ENCODE measurements at places on chromosomes 1 and 21.

DNA sequence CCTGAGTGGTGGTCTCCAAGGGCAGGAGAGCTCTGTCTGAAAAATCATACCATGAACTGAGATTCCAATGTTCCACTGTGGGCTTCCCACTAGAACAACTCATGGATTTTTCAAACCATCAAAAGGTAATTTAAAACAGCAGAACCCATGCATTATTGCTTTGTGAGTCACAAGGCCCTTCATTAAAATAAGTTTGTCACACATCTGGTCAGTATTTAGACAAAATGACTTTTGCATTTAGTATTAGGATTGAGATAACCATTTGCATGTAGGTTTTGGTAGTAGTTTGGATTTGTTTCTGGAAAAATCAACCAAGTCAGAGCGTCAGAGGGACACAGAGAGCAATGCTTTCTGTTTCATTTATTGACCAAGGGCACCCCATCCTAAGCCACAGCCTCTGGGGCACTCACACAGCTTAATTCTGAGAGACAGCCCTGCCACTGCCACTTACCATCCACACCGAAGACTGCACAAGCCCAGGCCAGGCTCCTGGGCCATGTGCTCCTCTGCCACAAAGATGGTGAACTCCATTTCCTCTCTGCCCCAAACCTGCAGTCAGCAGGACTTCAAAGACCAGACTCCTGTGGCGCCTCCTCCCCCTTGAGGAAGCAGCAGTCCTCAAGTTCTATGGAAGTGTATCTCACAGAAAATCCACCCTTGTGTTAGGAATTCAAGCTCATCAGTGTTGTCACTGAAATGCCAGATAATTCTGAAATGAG, 132.6 kb upstream of the DUSP10 start:
- no peaks in the 10 kb centered on the region for H3K27me3 ChIP-seq
- DNase-seq = no peak
- H3K27ac ChIP-seq = no peak overlapping the region
- H3K4me3 ChIP-seq = no peak overlapping the region
- 0 out of 2 replicates have a peak, but pooled peaks cover 5% of the 10 kb centered on the region for H3K4me1 ChIP-seq

DNA sequence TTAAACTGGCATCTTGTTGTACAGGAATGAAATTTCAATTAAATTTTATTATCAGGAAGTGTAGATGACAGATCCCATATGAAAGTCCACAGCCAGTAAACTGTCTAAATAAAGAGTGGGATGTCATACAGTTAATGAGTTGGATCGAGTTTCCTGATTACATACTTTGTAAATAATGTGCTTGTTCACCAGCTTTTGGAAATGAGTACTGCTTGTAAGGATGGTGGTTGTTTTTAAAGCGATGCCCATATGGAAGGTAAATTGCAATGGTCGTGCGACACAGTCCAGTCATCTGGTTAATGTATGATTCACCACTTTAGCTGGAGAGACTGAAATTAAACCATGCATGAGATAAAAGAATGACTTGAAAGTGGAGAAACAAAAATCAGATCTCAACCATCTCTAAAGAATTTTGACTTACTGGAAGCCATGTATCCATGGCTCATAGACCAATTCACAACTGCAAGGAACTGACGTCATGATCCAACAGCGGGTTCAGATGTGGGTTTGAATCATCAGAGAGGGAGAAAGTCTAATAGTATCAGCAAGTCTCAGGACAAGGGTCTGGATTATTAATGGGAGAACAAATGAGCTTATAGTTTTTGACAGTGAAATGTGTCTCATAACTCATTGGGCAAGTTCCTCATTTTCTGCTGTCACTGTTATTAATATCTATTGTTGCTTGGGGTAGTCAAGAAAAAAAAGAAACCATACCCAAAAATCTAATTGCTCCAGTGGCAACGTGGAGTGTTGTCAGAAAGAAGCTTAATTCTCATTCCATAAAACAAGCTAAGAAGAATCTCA, 49.0 kb downstream of the MAP10 start:
- H3K27me3 ChIP-seq = no peaks in the 10 kb centered on the region
- no peak for DNase-seq
- no peaks in the 10 kb centered on the region for H3K4me1 ChIP-seq
- no peak overlapping the region for H3K27ac ChIP-seq
- H3K36me3 ChIP-seq = no peaks in the 10 kb centered on the region

GRCh38 chr21:33380483-33380998, 22.7 kb upstream of the IFNGR2 start:
- peaks cover 33% of the 10 kb centered on the region for H3K4me1 ChIP-seq
- no peaks in the 10 kb centered on the region for H3K27me3 ChIP-seq
- peak overlapping the region; percentile 67 for H3K27ac ChIP-seq

- H3K36me3 ChIP-seq = no peaks in the 10 kb centered on the region
- H3K4me3 ChIP-seq = no peak overlapping the region
- no peak overlapping the region for H3K27ac ChIP-seq
Measured at GRCh38 chr21:34570313-34570712, 44.6 kb downstream of the RCAN1 start.
